NCI-H187 treated with DMSO at 0.1 percent for 48 hours (cell line): ENCODE measurements at places on chromosomes 6 and 20.

DNA sequence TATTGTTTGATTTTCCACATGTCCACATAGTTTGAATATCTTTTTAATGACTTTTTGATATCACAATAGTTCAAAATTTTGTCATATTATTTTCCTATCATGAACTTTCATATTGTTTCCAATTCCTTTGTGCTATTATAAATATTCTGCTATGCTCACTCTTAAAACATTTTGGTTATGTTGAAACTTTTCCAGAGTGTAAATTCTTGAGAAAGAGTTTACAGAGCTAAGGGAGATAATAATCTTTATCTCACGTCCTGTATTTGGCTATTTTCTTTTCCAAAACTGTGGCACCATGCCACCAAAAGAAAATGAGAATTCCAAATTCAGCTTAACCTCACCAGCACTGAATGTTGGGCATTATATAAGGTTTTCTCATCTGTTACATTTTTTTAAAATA lies 210.9 kb downstream of the TFAP2B start:
- DNase-seq, result no peak

- no peak for DNase-seq
These were observed 149.3 kb upstream of the STXBP5 start for GRCh38 chr6:147054871-147055270.

GRCh38 chr6:170160031-170160627 lies 130.7 kb downstream of the DLL1 start:
- no peak for DNase-seq

- DNase-seq, result no peak
These were observed 87.2 kb downstream of the FKBP5 start for GRCh38 chr6:35601331-35602132.
